ENCODE measurements at places on chromosomes 5 and 9.

DNA sequence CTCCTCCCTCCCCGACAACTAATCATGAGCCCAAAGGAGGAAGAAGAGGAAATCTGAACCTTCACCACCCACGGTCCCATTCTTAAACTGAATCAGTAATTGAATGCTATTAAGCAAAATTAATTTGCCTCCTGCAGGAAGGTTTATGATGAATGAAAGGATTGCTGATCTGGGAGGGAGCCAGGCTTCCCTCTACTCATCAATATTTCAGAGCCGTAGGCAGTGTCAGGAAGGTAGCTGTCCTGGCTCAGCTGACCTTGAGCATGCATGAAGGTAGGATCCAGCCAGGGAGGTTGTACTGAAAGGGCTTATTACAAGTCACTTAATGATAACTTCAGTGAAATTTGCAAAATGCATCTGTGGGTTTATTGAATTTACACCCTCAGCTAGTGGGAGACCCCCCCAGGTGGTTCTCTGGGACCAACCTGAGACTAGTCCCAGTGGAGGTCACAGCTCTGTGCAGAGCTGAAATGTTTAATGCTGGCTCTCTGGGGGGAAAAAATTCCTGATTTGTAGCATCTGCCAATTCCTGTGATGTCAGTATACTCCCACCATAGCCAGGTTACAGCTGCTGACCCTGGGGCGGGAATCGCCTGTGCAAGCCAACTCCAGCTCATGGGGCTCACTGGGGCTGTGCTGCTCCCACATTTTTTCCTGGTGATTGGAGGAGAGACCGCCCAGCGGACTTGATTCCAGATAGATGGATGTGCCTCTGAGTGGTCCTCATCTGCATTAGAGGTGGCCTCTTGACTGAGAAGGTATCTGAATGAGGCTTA lies 47.9 kb upstream of the NCS1 start:
- DNase-seq, result no peak

- DNase-seq, result no peak
These were observed 91.8 kb downstream of the PRDM6 start for GRCh38 chr5:123180676-123181393.

DNA sequence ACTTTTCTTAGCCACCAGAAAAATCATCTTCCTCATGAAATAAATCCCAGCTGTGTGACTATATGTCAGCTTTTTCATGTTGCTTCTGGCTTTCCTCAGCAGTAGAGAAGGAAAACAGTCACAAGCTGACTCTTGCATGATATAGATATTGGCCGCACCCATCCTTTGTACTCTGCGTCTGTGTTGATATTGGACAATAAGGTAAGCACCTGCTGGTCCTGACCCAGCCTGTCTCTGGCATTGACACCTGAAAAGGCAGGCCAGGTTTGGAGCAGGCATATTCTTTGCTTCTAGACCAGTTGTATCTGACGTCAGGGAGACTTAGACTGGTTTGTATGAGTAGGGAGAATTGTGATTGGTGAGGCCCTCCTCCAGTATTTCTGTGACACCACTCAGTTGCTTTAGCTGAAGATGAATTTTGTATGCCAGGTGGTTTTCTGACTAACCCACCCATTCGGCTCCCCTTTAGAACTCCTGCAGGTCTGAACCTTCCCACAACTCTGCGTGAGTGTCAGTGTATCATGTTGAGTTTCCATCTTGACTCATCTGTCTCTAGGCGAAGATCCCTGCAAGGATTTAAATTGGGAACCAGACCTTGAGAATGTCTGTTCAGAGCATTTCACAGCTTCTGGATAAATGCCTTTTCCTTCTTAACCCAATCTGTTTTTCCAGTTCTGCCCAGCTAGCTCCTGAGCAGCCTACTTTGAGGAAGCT lies 151.2 kb upstream of the RUSC2 start:
- no peak for DNase-seq

DNA sequence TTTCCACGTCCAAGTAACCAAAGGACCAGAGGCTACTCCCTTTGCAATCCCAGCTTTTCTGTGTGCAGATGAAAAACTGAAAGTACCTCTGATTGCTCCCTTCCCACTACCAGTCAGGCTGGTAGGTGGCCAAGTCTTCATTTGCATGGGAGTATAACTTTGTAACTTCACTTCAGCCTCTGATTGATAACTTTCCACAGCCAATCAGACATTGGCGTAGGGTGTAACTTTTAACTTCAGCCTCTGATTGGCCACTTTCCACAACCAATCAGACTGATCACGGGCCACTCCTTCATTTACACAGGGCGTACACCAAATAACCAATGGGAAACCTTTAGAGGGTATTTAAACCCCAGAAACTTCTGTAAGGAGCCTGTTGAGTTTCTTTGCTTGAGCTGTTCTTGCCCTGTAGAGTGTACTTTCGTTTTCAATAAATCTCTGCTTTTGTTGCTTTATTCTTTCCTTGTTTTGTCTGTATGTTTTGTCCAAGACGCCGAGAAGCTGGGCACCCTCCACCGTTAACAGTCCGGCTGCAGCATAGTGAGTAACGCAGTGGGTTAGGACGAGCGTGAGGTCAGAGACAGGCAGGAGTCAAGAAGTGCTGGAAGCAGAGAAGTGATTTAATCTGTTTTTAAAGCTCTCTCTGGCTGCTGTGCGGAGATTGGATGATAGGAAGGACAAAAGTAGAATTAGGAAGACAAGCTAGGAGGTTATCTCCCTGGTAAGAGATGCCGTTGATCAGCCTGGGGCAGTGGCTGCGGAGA lies 3.5 kb upstream of the EXOSC2 start:
- no peak for DNase-seq

DNA sequence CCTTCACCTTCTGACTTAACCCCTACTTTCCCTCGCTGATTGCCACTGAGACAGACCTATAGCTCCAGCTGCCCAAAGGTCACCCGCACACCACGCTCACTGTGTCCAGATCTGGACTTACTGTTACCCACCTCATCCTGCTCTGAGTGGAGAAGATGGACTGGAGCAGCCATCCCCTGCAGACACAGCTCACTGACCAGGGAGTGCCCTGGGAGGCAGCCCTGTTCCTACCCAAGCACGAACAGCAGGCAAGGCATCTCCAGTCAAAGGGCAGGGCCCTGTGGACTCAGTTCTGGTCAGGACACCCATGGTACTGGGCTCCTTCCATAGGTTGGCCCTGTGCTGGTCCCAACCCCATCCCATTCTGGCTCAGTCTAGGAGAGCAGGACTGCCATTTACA lies 9.5 kb upstream of the BARX1 start:
- no peak for DNase-seq

DNA sequence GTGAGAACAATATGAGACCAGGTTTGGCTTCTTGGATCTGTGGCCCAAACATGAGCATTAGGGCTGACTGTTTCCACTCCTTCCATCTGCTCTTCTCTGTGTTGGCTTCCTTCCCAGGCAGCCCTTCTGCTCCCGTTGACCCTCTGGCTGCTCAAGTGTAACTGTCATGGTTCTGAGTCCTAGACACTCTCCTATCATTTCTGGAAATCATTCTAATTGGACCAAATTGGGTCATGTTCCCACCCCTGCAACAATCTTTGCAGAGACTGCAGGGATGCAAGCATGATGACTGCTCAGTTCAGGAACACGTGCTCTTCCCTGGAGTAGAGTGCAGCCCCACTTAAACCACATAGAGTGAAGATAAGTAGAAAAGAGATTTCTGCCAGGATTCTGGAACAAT lies 741.4 kb downstream of the TAF11L14 start:
- DNase-seq, result no peak

GRCh38 chr9:95103281-95103771 lies 214.2 kb downstream of the FANCC start:
- DNase-seq, result no peak

DNA sequence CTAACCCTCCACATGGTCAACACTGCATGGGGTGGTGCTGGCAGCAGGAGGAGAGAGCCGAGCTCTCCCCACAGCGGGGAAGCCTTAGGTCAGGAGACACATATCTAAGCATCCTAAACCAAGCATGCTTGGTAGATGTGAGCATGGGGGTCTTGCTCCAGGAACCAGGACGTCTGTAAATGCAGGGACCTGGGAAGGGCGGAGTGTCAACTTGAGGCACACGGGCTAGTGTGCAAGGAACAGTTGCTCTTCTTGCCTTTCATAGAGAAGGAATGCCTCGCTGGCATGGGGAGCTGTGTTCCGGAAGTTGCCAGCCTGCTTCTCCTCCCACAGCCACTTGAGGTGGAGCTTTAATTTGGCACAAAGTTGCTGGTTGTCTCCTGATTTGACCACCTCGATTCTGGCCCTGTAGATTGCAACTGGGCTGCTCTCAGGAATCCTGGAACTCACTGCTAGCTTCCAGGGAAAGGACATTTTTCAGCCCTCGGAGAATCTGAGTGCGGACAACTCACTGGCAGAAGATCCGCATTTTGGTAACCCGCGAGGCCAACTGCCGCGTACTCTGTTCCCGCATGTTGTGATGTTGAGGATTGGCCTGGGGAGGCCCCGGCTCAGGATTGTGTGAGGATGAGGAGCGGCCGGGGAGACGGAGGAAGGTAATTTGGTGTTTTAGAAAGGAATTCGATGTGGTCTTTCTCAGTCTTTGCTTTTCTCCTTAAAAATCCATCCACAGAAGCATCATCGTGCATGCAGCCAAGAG lies 370.3 kb upstream of the IRX1 start:
- DNase-seq, result no peak

DNA sequence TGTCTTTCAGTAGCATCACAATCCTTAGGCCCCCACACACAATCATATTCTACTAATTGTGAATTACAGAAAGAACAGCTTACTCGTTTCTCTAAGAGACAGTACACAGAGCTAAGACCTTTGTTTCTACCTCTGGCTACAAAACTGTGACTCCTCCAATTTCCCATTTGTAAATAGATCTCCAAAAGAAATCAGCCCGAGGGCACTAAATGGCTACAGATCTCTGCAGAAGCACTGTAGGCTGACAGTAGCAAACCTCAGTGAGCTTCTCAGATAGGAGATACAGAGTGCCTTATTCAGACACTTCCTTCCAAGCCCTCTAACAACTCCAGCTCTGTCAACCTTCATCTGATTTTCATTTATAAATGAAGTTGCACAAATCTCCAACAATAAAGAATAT lies 51.0 kb downstream of the EFNA5 start:
- no peak for DNase-seq

DNA sequence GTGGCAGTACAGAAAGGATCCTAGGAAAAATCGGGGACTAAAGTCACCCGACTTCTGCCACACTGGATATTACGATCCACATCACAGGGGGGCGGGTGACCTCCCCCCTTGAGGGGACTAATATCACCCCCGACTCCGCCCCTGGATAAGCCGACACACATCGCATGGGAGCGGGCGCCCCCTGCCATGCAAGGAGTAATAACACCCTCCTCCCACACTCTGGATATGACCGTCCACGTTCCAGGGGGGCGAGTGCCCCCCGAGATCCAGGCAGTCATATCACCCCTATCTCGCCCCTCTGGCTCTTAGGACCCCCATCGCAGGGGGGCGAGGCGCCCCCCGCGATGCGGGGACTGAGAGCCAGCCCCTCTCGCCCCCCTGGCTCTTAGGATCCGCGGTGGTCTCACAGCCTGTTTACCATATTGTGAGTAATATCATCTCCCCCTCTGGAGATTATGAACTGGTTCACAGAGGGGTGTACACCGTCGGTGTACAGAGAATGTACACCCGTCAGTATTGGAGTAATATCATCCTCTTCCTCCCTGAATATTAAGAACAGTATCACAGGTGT lies 423.0 kb downstream of the DIRAS2 start:
- DNase-seq, result no peak

DNA sequence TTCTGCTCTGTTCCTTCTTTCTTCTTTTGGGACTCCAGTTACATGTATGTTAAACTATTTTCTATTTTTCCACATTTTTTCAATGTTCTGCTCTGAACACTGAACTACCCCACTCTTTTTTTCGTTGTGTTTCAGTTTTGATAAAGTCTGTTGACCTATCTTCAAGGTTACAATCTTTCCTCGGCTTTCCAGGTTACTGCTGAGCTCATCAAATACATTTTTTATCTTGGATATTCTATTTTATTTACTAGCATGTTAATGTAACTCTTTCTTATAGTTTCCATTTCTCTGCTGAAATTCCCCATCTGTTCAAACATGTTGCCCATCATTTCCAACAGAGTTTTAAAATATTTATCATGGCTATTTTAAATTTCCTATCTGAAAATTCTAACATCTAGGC lies 13.8 kb downstream of the NEUROG1 start:
- no peak for DNase-seq

DNA sequence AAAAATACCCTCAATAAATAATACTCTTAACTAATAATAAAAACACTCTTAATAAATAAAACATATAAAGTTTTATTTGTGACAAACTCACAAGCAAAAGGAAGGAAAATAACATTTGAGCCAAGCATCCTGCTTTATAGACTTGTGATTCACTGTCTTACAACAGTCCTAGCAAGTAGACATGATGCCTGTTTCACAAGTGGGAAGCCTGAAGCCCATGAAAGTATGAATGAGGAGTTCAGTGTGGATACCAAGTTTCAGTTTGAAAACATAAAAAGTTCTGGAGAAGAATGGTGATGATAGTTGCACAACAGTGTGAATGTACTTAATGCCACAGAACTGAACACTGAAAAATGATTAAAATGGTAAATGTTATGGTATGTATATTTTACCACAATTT lies 10.9 kb downstream of the HABP4 start:
- DNase-seq, result no peak

- DNase-seq, result no peak
These were observed 29.5 kb downstream of the TNIP1 start for GRCh38 chr5:151051066-151051930.

DNA sequence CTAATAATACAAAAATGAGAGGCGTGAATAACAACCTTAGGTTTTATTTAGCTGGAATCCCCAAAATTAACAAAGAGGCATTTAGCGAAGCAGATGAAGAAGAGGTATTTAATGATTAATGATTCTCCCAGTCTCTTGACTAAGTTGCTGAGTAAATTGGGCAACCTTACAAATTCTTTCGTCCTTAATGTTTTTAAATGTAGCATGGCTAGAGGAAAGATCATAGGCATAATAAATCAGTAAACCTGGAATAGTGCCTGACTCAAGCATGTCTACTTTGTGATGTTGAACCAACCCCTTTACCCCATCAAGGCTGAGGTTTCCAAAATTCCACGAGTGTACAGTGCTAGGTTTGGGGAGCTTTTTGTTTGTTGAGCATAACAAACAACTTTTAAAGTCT lies 7.9 kb downstream of the BHMT start:
- DNase-seq, result no peak

- DNase-seq, result no peak
These were observed 215.5 kb downstream of the TMEM167A start for GRCh38 chr5:82861701-82862100.

All from NCI-H187 treated with DMSO at 0.1 percent for 48 hours (cell line).